ENCODE measurements at places on chromosomes 13 and 19. TPM values are rescaled to one million over a fixed set of nuclear protein-coding genes. Genes with fewer than 3 reads are reported as not detected.

EBI3 gene
- total RNA-seq = 1.5 TPM

LNX2 gene
- 9.6 TPM for total RNA-seq

PSG4 gene
- not detected for total RNA-seq

NOVA2 gene
- 15.6 TPM for total RNA-seq

POU2F2 gene
- 6.6 TPM for total RNA-seq

QPCTL gene
- 27.5 TPM for total RNA-seq

MIR17HG gene
- 37.1 TPM for total RNA-seq

PEG3 gene
- total RNA-seq = 0.27 TPM

PLPPR3 gene
- total RNA-seq = 86.8 TPM

ZNF229 gene
- total RNA-seq = 1.8 TPM

DNA sequence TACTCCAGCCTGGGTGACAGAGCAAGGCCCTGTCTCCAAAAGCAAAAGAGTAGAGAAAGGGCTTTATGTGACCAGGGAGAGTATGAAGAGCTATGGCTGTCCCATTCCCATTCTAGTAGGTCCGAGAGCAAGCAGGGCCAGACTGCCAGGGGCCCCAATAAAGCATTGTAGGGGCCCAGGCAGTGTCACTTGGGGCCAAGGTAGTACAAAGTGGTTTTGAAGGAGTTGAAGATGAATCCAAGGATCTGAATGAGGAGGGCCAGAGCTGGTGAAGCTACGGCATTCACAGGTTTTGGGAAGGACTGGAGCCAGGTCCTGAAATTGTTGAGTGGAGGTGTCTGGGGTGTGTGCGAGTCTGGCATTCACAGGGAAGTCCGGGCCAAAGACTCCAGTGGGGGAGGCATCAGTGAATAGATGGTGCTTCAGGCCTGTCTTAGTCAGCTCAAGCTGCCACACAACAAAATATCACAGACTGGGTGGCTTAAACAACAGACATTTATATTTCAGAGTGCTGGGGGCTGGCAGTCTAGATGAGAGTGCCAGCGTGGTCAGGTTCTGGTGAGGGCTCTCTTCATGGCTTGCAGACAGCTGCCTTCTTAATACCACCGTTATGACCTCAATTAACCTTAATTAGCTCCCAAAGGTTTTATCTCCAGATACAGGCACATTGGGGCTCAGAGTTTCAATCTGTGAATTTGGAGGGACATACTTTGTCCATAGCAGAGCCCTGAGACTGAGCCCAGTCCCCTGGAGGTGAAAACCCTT lies 9.9 kb downstream of the NACC1 start:
- no peak overlapping the region for H3K4me3 ChIP-seq
- no peak overlapping the region for H3K27ac ChIP-seq
- H3K36me3 ChIP-seq = no peaks in the 10 kb centered on the region

DNA sequence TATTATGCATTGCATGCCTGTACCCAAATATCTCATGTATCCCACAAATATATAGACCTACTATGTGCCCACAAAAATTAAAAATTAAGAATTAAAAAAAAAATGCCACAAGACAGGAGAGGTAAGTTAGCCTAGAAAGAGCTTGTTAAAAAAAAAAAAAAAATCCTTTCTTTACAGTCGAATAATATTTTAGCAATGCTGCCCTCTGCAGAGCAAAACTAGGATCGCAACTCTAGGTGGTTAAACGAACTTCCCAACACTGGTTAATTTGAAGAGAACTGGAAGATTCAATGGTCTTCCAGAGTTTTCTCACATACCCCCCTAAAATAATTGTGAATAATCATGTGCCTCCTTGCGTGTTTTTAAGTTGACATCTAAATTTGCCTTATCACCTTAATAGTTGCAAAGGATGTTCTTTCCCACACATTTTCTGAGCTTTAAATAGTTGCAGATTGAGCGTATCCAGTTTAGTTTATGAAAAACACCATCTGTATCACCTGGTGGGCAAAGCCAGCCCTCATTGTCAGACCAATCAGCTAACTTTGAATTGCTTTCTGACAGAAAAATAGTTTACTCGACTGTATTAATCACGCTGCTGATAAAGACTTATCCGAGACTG lies 47.4 kb upstream of the RCBTB2 start:
- H3K27me3 ChIP-seq = no peaks in the 10 kb centered on the region
- DNase-seq = peak; percentile 71
- no peak overlapping the region for H3K27ac ChIP-seq

DNA sequence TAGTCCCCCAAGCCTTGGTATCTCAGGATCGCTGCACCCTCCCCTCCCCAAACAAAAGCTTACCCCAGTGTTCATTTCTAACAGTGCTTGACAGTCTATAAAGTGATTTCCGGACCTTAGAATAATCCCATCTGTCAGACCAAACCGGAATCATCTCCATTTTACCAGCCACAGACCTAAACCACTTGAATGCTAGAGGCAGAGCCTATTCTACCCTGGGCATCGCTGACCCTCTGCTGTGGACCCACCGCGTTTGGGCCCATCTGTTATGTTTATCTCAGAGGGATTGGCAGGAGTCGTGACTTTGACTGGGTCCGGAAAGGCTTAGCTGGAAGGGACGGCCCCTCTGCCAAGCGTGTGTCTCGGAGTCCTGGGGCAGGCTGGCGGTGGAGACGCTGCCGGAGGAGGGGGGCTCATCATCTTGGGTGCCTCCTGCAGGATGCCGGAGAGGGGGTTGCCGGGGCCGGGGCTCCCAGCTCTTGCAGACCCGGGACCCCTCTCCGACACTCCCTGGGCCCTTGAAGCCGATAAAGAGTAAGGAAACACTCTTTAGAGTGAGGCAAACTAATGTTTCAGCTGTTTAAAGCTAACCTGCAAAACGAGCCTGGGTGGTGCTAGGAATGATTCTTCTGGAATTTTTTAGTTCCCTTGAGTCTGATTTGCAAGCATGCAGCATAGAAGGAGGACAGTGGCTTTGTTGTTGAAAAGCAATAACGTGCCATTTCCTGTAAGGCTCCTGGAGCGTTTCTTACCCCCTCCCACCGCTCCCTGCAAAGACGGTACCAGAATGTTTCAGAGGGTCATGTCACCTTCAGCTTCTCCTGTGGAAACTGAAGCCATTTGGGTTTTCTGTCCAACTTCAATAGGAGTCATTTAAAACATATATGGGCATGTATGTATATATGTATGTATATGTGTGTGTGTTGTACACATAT lies 1.3 kb downstream of the SLC25A42 start:
- H3K4me1 ChIP-seq = peaks cover 19% of the 10 kb centered on the region
- peaks cover 76% of the 10 kb centered on the region for H3K27me3 ChIP-seq
- H3K27ac ChIP-seq = no peak overlapping the region
- DNase-seq = peak; percentile 35
- no peaks in the 10 kb centered on the region for H3K36me3 ChIP-seq
- peak overlapping the region; percentile 71 for H3K4me3 ChIP-seq

GRCh38 chr13:38624822-38625221 lies 62.1 kb upstream of the FREM2 start:
- peak overlapping the region; percentile 57 for H3K4me3 ChIP-seq
- no peaks in the 10 kb centered on the region for H3K36me3 ChIP-seq
- peaks cover 40% of the 10 kb centered on the region for H3K4me1 ChIP-seq
- H3K27ac ChIP-seq = peak overlapping the region; percentile 99
- DNase-seq = peak; percentile 52

GRCh38 chr13:23966691-23967615 lies 69.7 kb upstream of the C1QTNF9B start:
- no peak overlapping the region for H3K27ac ChIP-seq
- no peaks in the 10 kb centered on the region for H3K4me1 ChIP-seq
- H3K36me3 ChIP-seq = no peaks in the 10 kb centered on the region
- no peaks in the 10 kb centered on the region for H3K27me3 ChIP-seq

DNA sequence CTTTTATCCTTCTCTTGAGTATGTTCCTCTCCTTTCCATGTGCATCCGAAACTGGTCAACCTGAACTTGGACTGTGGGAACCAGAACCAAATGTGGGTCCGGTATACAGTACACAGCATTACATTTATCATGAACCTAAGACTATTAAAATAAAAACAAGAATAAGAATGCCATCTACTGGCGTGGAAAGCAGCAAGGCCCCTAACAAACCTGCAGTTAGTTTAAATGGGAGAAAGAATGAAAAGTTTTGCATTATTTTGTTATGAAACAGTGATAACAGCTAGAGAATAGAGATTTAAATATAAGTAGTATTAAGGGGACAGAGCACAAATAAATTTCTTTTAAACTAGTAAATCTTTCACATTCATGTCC lies 159.5 kb downstream of the RBM26 start:
- no peak for DNase-seq
- peaks cover 28% of the 10 kb centered on the region for H3K4me1 ChIP-seq
- no peak overlapping the region for H3K4me3 ChIP-seq
- peak overlapping the region; percentile 25 for H3K27ac ChIP-seq
- H3K27me3 ChIP-seq = no peaks in the 10 kb centered on the region

GRCh38 chr13:78540058-78540457 lies 63.3 kb downstream of the POU4F1 start:
- H3K4me1 ChIP-seq = peaks cover 10% of the 10 kb centered on the region
- H3K4me3 ChIP-seq = no peak overlapping the region
- no peak overlapping the region for H3K27ac ChIP-seq
- DNase-seq = no peak
- no peaks in the 10 kb centered on the region for H3K27me3 ChIP-seq
- no peaks in the 10 kb centered on the region for H3K36me3 ChIP-seq

DNA sequence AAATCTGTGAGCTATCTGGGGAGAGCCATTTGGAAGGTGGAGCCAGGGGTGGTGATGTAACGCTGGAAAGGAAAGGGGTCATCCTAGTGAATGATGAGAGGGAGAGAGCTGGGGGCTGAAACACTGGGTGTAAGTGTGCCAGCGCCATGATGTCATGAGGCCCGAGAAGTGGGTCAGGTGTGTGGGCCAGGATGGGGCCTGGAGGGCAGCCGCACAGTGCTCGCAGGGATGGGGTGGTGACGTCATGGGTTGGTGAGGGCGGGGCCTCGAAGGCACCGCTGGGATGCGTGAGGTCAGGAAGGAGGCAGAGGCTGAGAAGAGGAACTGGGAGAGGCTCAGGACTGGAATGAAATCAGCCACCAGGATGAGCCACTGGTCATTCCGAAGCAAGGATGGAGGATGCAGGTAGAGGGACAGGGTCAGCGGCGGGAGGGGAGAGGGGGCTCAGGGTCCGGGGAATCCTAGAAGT lies 4.4 kb downstream of the CCDC61 start:
- peaks cover 22% of the 10 kb centered on the region for H3K4me1 ChIP-seq
- peaks cover 6% of the 10 kb centered on the region for H3K36me3 ChIP-seq
- H3K27ac ChIP-seq = peak overlapping the region; percentile 87
- peak overlapping the region; percentile 85 for H3K4me3 ChIP-seq
- peaks cover 6% of the 10 kb centered on the region for H3K27me3 ChIP-seq
- DNase-seq = peak; percentile 75

GRCh38 chr13:80306337-80306972 lies 34.5 kb downstream of the SPRY2 start:
- no peak for DNase-seq
- H3K4me1 ChIP-seq = peaks cover 18% of the 10 kb centered on the region
- no peak overlapping the region for H3K4me3 ChIP-seq

DNA sequence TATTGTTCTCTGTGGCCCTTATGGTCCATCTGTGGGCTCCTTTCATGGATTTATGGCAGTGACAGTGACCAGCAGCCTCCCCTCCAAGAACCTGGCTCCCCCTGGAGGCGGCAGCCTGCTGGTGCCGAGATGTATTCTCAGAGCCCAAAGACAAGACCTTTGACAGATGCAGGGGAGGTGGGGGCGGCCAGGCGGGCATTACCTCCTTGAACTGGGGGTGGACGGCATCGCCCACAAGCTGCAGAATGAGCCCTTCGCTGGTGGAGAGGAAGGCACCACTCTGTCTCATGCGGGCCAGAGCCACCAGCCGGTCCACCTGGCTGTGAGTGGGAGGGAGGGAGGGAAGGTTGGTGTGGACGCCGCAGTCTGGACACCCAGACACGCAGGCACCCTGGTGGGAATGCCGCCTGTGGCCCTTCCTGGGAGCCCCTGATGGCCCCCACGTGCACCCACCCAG lies 6.6 kb downstream of the ISOC2 start:
- H3K4me1 ChIP-seq = peaks cover 16% of the 10 kb centered on the region
- H3K27me3 ChIP-seq = peaks cover 32% of the 10 kb centered on the region
- DNase-seq = peak; percentile 83
- 0 out of 2 replicates have a peak overlapping the region, but pooled peaks have one; percentile 63 for H3K27ac ChIP-seq
- no peak overlapping the region for H3K4me3 ChIP-seq

DNA sequence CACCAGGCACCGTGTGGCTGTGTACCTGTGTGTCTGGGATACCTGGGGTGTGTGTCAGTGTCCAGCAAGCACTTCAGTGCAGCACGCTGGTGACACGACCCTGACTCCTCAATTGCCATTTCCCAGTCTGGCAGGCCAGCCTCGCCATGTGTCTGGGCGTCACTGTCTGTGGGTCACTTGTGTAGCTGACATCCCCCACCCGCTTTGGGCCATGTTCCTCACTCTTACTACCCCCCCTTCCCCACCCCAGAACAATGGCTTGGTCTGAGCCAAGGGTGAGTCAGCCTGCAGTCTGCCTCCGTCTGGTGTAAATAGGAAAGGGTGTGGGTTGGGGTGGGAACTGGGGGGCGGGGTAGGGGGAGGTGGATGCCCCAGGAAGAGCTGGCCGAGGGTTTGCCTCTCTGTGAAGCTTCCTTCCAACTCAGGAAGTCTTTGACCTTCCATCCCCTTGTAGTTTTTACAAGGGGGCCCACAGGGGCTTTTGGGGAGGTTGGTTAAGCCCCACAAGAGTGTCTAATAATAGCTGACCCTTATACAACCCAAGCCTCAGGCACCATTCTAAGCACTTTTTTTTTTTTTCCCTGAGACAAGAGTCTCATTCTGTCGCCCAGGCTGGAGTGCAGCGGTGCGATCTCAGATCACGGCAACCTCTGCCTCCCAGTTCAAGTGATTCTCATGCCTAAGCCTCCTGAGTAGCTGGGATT lies 17.6 kb downstream of the NOVA2 start:
- H3K4me1 ChIP-seq = peaks cover 17% of the 10 kb centered on the region
- H3K36me3 ChIP-seq = peaks cover 4% of the 10 kb centered on the region
- H3K27me3 ChIP-seq = peaks cover 74% of the 10 kb centered on the region
- H3K4me3 ChIP-seq = no peak overlapping the region

- peaks cover 4% of the 10 kb centered on the region for H3K36me3 ChIP-seq
- peak overlapping the region; percentile 80 for H3K27ac ChIP-seq
- no peak for DNase-seq
- H3K4me1 ChIP-seq = peaks cover 12% of the 10 kb centered on the region
Measured at GRCh38 chr19:14530005-14530348, 583 bp downstream of the TECR start.

GRCh38 chr13:113972451-113973217 lies 1.2 kb downstream of the C13orf46 start:
- no peak overlapping the region for H3K27ac ChIP-seq
- H3K4me3 ChIP-seq = no peak overlapping the region
- no peaks in the 10 kb centered on the region for H3K27me3 ChIP-seq
- peaks cover 3% of the 10 kb centered on the region for H3K36me3 ChIP-seq

GRCh38 chr13:64305246-64305645 lies 2889.6 kb upstream of the PCDH20 start:
- DNase-seq = no peak
- no peaks in the 10 kb centered on the region for H3K27me3 ChIP-seq
- H3K4me1 ChIP-seq = peaks cover 4% of the 10 kb centered on the region
- no peak overlapping the region for H3K27ac ChIP-seq
- H3K36me3 ChIP-seq = no peaks in the 10 kb centered on the region

GRCh38 chr19:48113190-48113917 lies 2.7 kb upstream of the PLA2G4C start:
- DNase-seq = no peak
- no peak overlapping the region for H3K4me3 ChIP-seq
- peaks cover 14% of the 10 kb centered on the region for H3K36me3 ChIP-seq
- no peaks in the 10 kb centered on the region for H3K27me3 ChIP-seq

GRCh38 chr13:44451126-44451525 lies 77.5 kb downstream of the SERP2 start:
- no peaks in the 10 kb centered on the region for H3K27me3 ChIP-seq
- H3K27ac ChIP-seq = no peak overlapping the region
- H3K4me1 ChIP-seq = peaks cover 10% of the 10 kb centered on the region
- DNase-seq = no peak
- no peak overlapping the region for H3K4me3 ChIP-seq

Measured in WTC11 (cell line).